Activated CD4-positive, alpha-beta T cell treated with anti-CD3 and anti-CD28 coated beads, Interleukin-2, amount 50 U/mL, for 48 hours (primary cell): ENCODE measurements at places on chromosomes 13 and 19.
A peak's percentile ranks its signal among the peaks of the same experiment; 100 is the strongest.

DNA sequence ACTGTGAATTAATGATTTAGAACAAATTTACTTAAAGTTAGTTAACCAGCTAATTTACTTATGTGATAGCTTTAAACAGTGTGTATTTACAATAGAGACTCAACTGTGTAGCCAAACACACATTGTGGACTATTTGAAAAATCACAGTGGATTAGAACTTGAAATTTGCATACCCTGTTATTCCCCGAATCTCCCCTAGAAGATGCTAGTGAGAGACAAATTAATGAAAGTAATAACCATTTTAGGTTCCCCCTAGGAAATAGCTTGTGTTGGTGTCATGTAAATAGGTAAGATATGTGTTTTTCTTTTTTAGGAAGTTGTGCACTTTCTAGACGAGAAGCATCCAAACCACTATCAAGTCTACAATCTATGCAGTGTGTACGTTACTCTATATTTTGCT, 98.5 kb downstream of the C1QTNF9 start:
- no peak for DNase-seq

GRCh38 chr13:88919970-88920628, 1248.9 kb downstream of the SLITRK5 start:
- peak; percentile 2 for DNase-seq

DNA sequence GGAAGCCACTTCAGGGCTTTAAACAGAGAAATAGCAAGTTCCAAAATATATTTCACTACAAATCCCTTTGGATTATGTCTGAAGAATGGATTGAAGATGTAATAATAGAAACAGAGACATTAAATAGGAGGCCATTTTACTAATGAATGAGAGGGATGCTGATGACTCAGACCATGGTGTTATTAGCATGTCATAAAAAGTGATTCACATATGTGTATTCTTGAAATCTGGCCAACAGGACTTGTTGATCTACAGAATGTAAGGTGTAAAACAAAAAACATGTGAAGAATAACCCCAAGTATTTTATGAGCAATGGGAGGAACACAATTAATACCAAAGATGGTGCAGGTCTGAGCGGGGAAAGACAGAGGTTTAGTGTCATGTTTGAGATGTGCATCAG, 873.7 kb downstream of the SLITRK5 start:
- DNase-seq: no peak

DNA sequence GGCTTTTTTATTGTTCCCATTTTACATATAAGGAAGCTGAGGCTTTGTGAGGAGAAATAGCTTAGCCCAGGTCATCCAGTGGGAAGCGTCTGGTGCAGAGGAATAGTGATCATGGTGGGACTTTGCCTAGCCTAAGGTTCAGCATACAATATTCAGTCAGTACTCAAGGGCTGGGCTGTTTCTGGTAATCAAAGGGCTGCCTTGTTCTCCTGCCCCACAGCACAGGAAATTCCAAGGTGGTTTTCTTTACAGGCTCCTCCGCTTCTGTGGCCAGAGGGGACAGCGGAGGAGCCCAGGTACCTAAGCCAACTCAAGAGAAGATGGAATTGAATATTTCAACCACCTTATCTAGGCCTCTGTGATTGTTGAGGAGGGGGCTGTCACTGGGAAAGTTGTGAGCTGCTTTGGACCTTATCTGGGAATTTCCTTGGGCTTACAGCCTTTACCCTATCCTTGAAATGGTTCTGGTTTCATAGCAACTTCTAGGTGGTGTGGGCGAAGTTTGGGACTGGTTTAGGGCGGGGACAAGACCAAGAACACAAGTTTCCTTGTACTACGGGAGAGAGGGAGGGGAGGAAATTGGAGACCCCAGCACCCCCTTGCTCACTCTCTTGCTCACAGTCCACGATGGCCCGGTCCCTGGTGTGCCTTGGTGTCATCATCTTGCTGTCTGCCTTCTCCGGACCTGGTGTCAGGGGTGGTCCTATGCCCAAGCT, at the start of gene MIA:
Gene MIA (plus strand): TSS at position 606 of the 716 bp plus-strand sequence. CDS start 22 bp downstream, at position 628.
- no peak for DNase-seq

GRCh38 chr13:46535002-46535401, 18.0 kb upstream of the LRCH1 start:
- DNase-seq: no peak

DNA sequence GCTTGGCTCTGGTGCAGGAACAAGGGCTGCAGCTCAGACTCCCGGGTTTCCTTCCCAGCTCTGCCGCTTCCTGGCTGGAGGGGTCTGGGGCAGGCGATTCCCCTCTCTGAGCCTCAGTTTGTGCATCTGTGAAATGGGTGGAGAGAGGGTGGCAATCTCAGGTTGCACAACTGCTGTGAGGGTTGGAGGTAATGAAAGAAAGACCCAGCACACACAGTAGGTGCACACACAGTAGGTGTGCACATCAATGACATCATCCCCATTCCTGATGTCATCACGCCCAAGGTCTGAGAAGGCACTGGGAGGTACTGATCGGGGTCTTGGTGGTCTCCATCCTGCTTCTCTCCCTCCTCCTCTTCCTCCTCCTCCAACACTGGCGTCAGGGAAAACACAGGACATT, 2.7 kb downstream of the LILRB4 start:
- DNase-seq: no peak

DNA sequence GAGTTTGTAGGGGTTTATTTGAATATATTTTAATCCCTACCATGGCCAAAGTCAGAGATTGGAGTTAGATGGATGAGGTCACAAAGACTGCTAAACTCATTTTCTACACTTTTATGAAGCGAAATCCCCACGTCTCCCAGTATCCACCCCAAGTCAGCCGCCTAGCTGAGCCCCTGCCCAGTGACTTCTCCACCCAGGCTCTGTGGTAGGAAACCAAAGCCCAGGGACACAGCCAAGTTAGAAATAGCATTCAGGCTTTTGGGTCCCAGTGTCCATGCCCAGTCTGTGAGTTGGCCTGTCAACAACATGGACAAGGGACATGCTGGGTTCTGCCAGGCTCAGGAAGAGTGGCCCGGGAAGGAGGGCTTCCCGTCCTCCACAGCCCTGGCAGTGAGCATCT, 474.0 kb downstream of the FOXO1 start:
- DNase-seq: no peak

DNA sequence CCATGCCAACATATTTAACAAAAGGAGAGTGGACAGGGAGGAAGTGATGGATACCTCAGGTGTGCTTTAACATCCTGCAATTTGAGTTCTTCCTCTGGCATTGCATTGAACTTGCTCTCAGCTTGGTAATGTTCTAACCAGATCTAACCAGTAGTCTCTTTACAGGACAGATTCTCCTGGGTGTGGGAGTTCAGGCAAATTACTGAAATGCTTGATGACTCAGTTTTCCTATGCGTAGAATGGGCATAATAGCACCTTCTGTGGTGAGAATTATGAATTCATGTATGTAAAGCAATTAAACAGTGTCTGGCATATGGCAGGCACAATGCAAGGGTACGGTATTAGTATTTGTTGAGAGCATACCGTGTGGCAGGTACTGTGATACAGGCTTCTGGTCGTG, 3.6 kb downstream of the AKAP11 start:
- DNase-seq: no peak

GRCh38 chr19:14559916-14560775, 11.7 kb downstream of the NDUFB7 start:
- DNase-seq: no peak

DNA sequence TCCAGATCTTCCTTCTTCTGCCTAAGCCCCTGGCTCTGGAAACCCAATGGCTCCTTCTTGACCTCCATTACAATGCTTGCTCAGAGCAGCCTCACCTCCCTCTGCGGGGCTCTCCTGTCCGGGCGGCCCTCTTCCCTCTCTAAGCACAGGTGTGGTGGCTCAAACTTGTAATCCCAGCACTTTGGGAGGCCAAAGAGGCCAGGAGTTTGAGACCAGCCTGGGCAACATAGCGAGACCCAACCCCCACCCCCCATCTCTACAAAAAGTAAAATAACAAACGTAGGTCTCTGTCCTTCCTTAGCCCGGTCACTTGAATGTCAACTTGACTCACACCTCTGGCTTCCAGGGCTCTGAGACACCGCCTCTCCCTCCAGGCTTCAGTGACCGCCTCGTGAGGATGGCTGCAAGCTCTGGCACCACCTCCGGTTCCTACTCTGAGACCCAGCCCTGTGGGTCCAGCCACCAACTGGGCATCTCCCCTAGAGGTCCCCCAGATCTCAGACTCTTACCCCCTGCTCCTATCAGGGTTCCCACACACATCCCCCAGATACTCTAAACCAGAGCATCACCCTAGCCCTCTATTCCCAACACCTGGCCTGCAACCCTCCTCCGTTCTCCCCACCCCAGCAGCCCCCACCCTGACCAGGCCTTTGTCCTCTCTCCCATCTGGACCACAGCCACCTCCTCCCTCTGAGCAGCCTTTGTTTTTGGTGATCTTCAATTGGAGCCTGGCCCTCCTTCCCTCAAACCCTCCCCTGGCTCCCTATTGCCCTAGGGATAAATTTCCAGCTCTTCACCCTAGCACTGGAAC, 4.7 kb upstream of the TLE2 start:
- no peak for DNase-seq

DNA sequence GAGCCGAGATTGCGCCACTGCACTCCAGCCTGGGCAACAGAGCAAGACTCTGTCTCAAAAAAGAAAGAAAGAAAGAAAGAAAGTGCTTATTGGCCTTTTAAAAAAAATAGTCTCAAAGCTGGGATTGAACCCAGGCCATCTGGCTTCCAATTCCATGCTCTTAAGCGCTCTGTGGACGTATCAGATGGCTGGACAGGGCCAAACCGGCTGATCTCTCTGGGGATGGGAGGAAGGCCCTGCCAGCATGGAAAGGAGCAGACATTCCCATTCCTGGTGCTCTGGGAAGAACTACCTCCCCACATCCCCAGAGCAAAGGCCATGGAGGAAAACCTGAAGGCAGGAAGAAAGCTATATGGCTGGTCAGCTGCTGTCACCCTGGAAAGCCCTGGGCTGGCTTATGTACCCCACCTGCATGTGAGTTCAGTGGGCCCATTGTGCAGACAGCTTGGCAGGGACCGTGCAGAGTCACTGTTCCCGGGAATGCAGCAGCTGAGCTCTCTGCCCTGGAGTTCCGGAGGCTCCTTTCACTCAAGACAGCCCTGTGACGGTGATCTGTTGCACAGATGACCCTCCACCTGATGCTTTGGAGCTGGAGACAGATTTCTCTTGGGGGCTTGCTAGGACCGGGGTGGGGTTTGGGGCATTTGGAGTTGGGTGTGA, 84.3 kb downstream of the SIPA1L3 start:
- no peak for DNase-seq

- peak; percentile 77 for DNase-seq
Measured at GRCh38 chr19:14091081-14091812, 696 bp upstream of the SAMD1 start.

GRCh38 chr13:20580257-20580656, 13.3 kb downstream of the IFT88 start:
- DNase-seq: no peak

DNA sequence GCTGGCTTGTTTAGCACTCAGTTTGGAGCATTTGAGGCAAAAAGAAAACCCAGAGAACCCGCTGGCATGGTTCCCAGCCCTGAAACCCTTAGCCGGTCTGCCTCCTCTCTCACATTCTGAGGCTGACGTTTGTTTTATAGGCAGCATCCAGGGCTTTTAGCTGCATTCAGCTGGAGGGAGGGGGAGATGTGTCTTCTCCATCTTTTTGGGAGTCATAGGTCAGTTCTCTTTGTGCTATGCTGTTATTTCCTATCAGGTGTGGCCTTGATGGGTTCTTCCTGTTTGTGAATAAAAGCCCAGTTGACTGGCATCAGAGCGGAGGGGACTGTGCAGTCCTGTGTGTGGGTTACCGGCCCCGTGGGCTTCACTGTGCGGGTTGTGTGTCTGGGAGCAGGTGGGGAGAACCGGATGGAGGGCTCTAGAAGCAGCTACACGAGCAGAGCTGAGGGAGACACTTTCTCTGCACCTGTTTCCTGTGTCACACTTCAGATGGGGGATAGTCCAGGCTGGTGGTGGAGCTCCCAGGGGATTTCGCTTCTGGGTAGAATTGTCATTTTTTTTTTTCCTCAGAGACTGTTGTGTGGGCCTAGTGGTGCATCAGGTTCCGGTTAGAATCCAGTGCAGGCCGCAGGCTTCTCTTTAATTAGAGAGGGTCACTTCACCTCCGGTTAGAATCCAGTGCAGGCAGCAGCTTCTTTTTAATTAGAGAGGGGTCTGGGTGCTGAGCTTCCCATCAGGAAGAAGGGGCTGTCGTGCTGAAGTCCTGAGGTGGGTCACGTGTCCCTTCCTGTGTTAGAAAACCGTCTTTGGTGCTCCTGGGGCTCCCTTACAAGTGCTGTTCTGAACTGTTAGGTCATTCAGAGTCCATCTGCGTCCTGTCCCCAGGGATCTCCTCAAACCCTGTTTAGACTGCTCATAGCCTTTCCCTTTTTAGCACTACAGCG, 69.6 kb downstream of the ARHGEF7 start:
- DNase-seq: no peak
